ENCODE measurements at places on chromosomes 3 and 15. TPM values are rescaled to one million over a fixed set of nuclear protein-coding genes. Genes with fewer than 3 reads are reported as not detected.

The SHISA5 gene
- 16.9 TPM for polyA plus RNA-seq

The BHLHE40 gene
- 16.7 TPM for polyA plus RNA-seq

The PAK6 gene
- 0.47 TPM for polyA plus RNA-seq

The CNTN4 gene
- polyA plus RNA-seq = 0.68 TPM

The PP2D1 gene
- not detected for polyA plus RNA-seq

The UBE3A gene
- 62.3 TPM for polyA plus RNA-seq

The PEX5L gene
- 0.14 TPM for polyA plus RNA-seq

The POU1F1 gene
- not detected for polyA plus RNA-seq
